NCI-H2029 treated with DMSO at 0.1 percent for 48 hours (cell line): ENCODE measurements at places on chromosomes 5 and 9.

DNA sequence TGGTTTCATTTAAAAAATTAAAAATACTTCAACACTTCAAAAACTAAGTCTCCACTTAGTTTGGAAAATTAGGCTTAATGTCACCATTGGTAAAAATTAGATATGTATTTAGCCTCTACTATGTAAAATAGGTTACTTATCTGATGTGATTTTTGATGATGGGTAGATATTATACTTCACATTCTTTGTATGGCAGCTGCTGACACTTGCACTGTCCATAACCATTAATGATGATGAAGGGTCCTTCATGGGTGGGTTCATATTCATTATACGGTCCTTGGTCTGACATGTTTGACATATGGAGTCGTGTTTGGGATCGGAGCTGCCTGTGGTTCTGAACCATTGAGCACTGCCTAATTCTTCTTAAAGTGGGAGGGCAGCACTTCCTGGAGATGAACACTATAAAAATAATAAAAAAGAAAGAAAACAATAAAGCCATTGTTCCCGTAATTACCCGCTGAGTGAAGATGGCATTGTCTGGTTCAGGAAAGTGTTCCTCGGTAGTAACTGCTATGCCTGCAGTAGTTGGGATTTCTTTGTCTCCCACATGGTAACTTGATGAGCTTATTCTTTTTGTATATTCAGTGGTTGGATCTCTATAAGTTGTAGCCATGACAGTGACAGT is 2.2 kb downstream of the LRRTM2 start:
- DNase-seq, result no peak

- no peak for DNase-seq
Observed at GRCh38 chr9:112084334-112084733, 90.8 kb downstream of the SUSD1 start.

- DNase-seq, result no peak
Observed at GRCh38 chr5:32996336-32996735, 285.2 kb downstream of the NPR3 start.

DNA sequence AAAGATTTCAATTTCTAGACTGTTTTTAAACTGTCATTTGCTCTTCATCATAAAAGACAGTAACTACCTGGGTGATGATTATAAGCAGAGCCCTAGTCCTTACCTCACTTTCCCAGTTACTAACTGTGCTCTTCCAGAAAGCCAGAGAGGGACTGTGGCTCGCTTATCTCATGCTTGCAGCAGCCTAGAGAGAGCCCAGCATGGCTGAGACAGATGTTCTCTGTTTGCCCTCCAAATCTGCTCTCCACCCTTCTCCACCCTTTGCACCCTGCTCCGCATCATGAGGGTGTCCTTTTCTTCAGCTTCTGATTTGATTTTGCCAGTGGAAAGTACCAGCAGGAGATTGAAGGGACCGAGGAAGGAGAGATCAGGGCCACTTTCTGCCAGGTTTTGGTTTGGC is 61.2 kb upstream of the SELENOP start:
- DNase-seq, result no peak

- no peak for DNase-seq
Observed at GRCh38 chr5:132099076-132099748, 25.6 kb downstream of the CSF2 start.
